ENCODE measurements at places on chromosomes 1 and 21.
A peak's percentile ranks its signal among the peaks of the same experiment; 100 is the strongest.

DNA sequence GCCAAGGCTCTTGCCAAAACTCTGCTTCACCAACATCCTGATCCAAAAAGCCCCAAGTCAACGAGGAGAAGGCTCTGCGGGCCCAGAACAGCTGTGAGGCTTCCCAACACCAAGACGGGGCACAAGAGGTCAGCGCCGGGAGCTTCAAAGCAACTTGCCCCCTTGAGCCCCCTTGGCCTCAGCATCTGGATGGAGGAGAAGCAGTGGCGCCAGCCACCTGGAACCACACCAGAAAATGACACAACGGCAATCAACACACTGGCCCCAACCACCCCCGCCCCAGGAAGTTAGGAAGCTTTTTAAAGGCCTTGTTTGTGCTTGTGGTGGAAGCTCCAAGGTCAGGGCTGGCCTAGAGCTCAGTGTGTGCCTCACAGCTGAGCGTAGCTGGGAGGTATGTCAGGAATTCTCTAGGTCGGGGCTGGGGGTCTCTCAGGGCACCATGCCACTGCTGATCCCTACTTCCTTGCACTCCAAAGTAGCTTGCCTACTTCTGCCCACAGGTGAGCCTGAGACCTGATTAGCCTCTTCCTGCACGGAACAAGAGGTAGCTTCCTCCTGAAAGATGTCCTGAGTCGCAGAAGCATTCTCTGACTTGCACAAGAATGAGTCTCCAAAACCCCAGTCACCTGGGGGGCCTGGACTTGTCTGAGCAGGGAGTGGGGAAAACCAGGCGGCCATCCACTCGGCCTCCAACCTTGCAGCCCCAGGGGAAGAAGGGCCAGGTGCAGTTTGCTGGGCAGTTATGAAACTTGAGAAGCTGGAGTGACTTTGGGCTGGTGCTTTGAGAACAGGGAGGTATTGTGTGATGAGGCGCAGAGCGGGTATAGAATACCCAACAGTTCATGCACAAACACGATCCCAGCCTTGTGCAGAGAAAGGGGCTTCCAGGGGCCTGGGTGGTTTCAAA lies 9.7 kb upstream of the SRP9 start:
- DNase-seq = peak; percentile 82

DNA sequence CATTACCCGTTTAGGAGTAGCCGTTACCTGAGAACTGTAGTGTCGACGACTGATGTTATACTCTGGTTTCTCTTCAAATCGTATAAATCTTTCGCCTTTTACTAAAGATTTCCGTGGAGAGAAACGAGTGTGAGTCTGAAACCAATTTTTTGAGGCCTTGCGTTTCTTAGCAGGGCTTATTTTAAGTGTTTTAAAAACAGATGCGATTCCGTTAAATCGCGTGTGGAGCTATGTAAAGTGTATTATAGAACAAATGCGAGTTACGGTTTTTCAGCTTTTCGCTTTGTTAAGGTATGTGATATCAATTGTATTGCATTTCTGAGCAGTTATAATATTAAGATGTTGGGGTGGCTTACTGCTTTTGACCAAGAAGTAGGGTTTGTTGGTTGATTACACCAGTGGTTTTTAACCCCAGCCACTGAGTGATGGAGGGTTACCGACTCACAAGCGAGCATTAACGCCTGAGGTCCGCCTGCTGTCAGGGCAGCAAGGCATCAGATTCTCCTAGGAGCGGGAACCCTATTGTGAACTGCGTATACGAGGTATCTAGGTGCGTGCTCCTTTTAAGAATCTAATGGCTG lies 18.0 kb downstream of the KIAA2013 start:
- DNase-seq = peak; percentile 97

- DNase-seq = no peak
These were observed 25.6 kb downstream of the LDLRAP1 start for GRCh38 chr1:25568834-25569596.

DNA sequence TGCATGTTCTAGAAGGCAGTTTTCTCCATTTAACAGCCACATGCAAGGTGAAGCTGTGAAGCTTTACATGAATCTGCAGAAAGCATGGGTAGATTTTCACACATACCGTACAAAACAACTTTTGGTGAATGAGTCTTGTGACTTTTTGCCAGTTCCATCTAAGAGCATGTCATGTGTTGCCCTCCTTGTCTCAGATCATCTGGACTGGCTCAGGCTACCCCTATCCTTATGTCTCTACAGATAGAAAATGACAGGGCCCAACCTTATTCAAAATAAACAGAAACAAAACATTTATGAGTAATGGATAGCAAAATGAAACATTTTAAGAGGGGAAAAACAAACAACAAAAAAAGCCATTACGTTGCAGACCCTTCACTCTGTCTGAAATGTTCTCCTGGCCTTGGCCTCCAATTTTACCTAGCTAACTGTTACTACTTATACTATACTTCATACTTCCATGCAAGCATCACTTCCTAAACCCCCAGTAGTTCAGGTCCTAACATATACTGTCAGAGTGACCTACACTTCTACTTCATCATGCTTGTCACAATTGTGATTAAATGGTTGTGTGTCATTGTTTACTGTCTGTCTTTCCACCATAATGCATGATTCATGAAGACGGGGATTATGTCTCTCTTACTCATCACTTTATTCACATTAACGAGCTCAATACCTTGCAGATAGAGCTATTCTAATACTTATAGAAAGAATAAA lies 39.0 kb downstream of the LRRC8C start:
- DNase-seq = no peak

- no peak for DNase-seq
These were observed 287.9 kb downstream of the ZNF326 start for GRCh38 chr1:90282811-90283210.

- no peak for DNase-seq
These were observed 3.9 kb downstream of the S100A9 start for GRCh38 chr1:153361480-153362109.

DNA sequence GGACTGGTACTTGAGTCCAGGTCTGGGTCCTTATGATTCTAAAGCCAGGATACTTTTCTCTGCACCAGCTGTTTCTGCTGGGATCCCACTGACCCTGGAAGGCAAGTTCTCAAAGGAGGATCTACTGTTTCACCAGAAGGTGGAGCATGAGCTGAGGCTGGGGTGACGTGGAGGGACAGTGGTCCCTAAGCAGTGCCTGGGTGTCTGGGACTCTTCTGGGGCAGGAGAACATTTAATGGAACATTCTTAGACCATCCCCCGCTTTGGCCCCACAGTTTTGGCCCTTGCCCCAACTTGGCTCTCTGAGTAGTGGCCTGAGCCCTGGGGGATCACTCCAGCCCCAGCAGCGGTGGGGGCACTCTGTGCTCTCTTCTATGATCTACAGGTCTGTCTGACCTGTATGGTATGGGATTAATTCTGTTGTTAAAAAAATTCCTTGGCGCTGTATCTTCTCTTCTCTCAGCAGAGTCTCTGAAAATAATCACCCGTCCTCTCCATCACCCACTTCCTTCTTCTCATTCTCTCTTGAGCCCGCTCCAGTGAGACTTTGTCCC lies 60.3 kb upstream of the CSF3R start:
- DNase-seq = peak; percentile 31

GRCh38 chr1:237478842-237479241 lies 411.9 kb downstream of the ZP4 start:
- DNase-seq = no peak

GRCh38 chr1:248597589-248597988 lies at the start of gene OR2T10:
OR2T10 (minus strand) TSS chr1:248597700; CDS start chr1:248593768, 3,932 bp downstream.
- no peak for DNase-seq

DNA sequence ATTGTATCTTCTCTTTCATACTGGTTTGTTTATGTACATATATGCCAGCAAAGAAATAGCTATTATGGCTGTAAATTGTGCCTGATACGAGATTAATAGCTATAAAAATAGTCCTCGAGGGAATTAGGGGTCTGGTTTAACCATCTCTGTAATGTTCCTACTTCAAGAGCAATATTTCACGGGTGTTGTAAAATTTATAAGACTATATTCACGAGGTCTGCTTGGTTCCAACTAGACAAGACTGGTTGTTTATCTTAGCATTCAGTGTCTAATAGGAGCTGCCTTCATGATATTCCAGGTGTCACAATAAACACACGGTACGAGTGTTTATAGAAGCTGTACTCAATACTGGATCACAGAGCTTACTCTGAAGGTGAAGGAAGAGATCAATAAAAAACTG lies 389.9 kb downstream of the SIPA1L2 start:
- no peak for DNase-seq

DNA sequence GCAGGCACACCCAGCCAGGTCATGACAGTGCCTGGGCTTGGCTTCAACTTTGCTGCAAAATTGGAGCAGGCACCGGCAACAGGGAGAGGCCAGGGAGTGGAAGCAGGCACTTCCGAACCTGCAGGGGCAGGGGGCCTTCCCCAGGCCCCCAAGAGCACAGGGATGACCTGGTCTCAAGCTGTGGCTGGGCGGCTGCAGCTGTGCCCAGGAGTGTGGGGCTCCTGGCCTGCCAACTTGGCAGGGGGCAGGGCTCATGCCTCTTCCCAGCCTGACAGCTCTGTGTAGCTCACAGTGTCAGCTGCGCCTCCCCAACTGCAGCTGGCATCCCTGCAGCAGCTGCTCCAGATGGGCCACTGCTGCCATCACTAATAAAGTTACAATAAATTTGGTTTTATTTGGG lies 51.5 kb upstream of the SCYL3 start:
- no peak for DNase-seq

DNA sequence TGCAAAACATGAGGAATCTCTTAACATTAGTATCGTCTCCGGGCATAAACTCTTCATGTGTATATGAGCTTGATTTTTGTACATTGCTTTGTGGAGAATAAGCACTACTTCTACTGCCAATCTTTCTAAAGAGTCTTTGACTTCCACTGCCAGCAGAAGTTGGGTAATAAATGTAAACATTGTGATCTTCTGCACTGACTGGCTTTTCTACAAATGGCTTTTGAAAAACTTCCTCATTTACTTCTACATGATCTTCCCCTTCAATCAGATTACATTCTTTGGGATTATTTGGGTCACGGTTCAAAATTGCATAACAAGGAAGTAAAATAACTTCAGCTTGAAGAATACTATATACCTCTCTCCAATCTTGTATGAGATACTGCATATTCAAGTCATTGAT lies 30.4 kb upstream of the SLC44A5 start:
- DNase-seq = no peak

GRCh38 chr1:154975409-154976059 lies 1.1 kb downstream of the CKS1B start:
- DNase-seq = no peak

GRCh38 chr1:168832661-168833060 lies 103.7 kb upstream of the DPT start:
- DNase-seq = no peak

GRCh38 chr1:112557385-112557784 lies 48.6 kb downstream of the WNT2B start:
- DNase-seq = no peak

DNA sequence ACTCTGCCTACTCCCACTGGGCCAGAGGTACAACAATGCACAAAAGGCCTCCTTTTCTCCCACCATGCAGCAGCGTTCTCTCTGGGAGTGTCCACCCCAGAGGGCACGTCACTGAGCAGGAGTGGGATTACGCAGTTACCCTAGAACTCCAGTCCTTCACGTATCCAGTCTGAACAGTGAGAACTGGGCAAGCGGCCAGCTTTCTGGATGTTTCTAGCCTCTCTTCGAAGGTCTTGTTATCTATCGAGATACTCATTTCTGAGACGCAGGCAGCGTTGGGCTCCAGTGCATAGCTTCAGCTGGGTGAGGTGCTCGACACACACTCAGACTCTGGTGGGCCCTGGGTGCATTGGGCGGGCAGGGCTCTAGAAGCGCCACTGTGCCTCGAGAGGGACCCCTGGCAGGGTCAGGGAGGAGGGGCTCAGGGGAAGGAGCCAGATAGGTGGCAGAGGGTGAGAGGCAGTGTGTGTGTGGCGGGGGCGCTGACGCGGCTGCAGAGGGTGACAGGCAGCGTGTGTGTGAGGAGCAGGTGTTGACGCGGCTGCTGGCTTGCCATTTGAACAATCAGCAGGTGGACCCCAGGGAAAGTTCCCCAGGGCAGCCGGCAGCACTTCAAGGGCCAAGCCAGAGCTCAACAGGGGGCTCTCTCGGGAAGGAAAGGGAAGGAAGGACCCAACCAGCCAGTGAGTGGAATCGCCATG lies 27.9 kb downstream of the PRDM15 start:
- no peak for DNase-seq

DNA sequence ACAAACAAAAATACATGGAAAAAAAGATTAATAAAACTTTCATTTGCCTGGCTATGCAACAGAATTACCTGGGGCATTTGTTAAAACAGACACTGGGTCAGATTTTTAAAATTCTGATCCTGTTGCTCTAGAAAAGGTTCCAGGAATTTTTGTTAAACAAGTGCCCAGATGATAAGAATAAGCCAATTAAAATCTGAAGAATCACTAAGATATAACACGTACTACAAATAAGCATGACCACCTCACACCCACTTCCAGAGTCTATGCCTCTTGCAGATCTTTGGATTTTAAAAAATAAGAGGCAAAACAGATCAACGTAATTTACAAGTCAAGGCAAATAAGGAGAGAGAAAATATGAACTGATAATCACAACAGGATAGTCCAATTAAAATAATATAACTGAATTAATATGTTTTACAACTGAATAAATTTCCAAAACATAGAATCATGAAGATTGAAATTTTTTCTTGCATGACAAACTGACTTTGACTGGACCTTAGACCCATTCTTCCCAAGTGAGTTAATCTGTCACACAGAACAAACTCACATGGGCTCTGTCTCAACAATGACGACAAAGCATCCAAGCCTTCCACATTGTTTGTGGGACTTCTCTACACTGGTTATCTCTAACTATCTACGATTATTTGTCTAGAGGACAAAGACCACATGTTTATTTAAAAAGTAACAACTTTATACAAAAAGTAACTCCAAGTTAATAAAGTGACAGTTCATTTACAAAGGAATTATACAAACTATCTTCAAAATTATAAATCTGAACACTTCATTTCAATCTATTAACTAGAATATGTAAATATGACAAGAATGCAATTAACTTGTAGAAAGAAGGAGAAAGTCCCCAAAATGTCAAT lies 56.9 kb downstream of the COP1 start:
- DNase-seq = no peak

GRCh38 chr1:15051882-15052528 lies 101.5 kb upstream of the TMEM51 start:
- DNase-seq = no peak

DNA sequence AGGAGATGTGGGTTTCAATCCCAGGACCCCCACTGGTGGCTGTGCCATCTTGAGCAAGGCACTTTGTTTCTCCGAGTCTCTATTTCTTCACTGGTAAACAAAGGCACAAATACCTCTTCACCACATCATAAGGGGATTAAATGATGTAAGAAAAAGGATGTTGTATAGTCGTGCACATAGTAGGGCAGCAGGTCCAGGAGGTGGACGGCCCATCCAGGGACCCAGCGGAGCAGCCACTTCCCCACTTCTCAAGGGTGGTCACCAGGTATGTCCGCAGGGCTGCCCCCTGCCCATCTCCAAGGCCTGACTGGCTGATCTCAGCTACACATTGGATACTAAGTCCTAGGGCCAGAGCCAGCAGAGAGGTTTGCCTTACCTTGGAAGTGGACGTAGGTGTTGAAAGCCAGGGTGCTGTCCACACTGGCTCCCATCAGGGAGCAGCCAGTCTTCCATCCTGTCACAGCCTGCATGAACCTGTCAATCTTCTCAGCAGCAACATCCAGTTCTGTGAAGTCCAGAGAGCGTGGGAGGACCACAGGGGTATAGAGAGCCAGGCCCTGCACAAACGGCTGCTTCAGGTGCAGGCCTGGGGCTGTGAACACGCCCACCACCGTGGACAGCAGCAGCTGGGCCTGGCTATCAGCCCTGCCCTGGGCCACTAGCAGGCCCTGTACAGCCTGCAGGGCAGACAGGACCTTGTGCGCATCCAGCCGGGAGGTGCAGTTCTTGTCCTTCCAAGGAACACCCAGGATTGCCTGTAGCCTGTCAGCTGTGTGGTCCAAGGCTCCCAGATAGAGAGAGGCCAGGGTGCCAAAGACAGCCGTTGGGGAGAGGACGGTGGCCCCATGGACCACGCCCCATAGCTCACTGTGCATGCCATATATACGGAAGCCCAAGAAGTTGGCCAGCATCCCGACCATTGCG lies 4.0 kb downstream of the AGT start:
- DNase-seq = no peak

All from NCI-H2081 (cell line).